ENCODE measurements at places on chromosomes 12 and 14.

DNA sequence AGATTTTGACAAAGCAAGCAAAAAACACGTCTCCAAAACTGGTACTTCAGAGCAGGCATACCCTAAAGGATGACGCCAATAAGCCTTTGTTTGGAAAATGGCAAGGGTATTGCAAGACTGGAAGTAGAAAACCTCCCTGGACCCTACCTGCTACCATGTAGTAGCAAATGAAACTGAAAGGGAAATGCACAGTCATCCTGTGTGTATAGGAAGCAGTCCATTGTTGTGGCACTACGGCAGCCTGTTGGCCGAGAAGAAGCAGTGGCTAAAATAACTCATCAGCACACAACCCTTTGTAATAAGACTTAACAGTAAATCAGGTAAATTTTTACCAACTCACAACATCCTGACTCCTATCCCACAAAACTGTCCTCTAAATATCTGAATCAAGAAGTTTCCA, 386.4 kb downstream of the RGS6 start:
- no peak for DNase-seq

DNA sequence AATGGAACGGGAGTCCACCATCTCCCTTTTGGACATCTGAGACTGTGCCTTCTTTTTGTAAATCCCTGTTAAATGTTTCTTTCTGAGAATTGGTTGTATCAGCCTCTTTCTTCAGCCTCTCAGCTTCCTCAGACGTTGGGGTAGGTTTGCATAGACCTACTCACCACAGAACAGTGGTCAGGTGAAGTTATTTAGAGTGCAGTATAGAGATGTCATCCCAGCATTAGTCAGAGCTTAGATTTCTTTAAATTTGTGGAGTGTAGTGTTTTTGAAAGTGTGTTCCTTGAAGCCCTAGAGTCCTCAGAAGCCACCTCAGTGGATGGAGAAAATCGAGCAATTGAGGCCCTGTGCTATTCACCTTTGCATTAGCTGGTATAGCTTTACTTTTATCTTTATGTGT, 8.9 kb upstream of the EEA1 start:
- no peak for DNase-seq

- no peak for DNase-seq
Measured at GRCh38 chr12:28178775-28179174, 11.5 kb upstream of the CCDC91 start.

DNA sequence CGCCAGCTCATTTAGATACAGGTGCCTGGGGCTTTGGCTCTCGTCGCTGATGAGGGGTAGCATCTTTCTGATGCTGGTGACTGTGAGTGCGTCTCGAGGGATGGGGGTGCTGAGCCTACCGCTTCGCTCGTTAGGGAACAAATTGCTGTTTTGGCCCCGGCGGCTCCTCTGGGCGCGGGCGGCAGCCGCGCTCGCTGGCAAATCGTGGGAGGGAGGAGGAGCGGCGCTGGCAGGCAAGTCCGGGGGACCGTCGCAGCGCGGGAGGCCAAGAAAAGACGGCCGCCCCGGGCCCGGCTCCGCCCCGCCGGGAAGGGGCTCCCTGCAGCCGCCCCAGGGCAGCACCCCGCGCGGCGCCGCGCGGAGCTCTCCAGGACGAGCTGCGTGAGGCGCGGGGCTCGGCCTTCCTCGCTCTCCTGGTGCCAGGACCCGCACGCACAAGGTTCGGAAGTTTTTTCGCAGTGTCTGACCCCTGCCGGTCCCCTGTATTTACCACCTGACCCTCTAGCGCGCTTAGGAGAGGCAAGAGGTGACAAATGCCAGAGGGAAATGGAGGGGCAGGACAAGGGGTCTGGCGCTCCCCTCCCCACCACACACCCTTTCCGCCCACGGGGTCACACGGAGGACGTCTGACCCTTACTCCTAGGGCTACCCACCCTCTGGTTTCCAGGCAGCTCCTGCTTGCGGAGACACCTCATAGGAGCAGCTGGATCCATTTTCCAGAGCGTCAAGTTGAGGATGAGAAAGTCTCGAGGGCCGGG, 899 bp upstream of the KCNH3 start:
- DNase-seq: no peak

DNA sequence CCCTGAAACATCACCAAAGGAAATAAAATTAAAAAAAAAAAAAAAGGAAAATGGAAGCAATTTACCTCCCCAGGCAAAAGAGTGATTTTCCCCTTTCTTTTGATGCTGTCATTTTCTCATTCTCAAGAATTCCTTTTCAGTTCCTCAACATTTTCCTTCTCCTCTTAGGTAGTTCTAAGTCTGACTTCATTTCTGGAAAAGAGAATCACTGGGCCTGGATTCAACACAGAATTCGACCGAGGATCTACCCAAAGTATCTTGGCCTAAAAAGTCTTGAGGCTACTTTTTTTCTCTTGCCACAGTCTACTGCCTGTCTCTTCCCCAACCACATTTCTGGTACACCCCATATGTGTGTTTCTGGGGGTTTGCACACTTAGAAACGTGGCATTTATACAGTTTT, 717.8 kb upstream of the TBX3 start:
- no peak for DNase-seq

GRCh38 chr12:19659501-19659900, 220.2 kb downstream of the AEBP2 start:
- DNase-seq: no peak

GRCh38 chr12:58425481-58426392, 484.4 kb downstream of the ATP23 start:
- DNase-seq: no peak

DNA sequence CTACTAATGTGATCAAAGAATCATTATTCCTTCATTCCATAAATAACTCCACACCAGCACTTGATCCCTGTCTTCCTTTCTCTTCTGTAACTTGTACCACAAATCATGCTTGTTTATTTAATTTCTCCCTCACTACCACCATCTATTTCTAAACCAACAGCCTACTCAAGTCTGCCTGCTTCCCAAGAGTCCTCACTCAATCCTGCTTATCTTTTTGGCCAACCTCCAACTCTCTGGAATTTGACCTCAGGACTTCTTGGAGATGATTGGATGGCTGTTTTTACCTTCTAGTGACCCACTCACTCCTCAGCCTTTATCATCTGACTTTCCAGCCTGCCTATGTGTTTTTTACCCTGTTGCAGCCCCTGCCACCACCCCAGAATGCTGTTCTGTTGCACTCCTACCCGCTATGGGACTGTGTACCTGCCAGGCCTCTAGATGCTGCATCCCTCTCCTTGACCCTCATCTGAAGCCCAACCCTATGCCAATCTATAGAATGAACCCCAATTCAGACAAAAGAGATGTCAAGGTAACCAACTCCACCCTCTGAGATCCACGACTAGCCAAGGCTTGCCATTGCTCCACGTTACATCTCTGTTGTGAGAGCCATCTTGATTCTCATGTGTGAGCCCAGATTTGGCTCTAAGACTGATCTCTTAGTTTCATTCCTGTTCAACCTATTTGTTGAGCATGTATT, 150.2 kb upstream of the PLEKHG7 start:
- DNase-seq: no peak

- no peak for DNase-seq
Measured at GRCh38 chr14:76312821-76313220, 63.1 kb upstream of the ESRRB start.

DNA sequence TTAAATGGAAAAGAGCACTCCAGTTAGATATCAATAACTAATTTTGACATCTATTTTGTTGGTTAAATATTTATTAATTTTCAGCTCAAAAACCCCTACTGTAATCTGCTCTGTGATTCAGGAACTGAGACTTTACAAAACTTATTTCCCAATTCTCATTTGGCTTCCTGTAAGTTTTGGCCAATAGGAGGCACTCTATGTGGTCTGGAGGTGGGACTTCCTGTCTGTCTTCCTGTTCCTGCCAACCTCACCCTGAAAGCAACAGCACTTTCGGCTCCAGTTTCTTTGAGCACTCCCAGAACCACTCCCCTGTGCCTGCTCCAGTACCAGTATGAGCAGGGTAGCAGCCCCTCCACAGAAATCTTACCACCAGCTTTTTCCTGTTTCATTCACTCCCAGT, 1027.0 kb downstream of the VRK1 start:
- DNase-seq: no peak

DNA sequence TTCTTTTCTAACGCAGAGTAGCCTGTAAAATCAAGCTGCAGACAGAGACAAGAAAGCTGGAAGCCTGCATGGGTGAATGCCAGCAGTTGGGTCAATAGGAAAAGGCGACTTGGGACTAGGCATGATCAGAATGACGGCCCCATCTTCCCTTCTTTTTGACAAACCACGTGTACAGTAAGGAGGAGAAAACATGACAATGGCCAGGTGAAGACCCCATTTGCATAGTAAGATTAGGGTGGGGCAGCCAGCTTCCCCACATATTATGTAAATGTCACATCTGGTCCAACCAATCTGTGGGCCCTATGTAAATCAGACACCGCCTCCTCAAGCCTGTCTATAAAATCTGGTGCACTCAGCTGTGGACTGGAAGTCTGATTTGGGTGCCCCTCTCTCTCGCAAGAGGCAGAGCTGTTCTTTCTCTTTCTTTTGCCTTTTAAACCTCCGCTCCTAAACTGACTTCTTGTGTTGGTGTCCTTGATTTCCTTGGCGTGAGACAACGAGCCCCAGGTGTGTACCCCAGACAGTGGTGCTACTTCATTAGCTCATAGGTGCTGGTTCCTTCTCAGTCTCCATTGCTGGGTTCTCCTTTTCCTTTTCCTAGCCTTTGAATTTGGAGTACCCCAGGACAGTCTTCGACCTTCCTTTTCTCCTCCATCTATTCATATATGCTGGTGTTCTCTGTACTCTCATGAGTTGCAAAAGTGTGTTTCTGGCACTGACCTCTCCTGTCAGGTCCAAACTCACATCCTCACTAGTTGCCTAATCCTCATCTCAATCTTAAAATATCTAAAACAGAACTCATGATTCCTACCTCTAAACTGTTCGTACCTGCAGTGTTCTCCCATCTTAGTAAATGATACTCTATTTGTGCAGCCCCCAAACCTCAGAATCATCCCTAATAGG, 9.4 kb upstream of the DHRS7 start:
- no peak for DNase-seq

DNA sequence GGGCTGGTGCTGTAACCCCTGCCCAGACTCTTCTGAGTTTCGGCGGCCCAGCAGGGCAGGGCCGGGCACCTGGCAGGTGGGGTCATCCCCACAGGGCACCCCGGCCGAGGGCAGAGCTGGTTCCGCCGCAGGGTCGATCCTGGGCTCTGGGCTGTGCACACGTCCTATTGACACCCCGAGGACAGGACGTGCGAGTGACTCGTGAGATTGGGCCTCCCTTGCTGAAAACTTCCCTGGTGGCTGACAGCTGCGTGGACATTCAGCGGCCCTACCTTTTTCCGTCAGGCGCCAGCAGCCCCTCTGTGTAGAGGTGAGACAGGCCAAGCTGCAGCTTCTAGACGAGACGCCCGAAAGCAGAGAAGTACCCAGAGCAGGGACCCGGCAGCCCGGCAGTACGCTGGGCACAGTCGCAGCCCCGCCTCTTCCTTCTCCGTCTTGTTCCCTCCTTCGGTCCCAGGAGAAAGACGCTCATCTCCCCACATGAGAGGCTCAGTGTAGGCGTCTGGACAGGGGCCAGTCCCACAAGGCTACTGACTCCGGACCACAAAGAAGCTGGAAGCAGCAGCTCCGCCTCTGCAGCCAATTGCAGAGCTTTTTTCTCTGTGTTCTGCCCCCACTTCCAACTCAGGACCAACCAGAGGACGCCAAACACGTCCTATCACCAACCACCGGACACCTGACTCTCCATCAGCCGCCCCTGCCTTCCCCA, at the start of gene LRCOL1:
TSS of gene LRCOL1 (minus strand) at position 532 of the 709 bp plus-strand sequence. CDS start 4,331 bp downstream, outside the sequence.
- DNase-seq: no peak

GRCh38 chr12:69247268-69248018, 8.1 kb downstream of the CPSF6 start:
- DNase-seq: no peak

- no peak for DNase-seq
Measured at GRCh38 chr14:33796356-33796755, 154.5 kb downstream of the EGLN3 start.

DNA sequence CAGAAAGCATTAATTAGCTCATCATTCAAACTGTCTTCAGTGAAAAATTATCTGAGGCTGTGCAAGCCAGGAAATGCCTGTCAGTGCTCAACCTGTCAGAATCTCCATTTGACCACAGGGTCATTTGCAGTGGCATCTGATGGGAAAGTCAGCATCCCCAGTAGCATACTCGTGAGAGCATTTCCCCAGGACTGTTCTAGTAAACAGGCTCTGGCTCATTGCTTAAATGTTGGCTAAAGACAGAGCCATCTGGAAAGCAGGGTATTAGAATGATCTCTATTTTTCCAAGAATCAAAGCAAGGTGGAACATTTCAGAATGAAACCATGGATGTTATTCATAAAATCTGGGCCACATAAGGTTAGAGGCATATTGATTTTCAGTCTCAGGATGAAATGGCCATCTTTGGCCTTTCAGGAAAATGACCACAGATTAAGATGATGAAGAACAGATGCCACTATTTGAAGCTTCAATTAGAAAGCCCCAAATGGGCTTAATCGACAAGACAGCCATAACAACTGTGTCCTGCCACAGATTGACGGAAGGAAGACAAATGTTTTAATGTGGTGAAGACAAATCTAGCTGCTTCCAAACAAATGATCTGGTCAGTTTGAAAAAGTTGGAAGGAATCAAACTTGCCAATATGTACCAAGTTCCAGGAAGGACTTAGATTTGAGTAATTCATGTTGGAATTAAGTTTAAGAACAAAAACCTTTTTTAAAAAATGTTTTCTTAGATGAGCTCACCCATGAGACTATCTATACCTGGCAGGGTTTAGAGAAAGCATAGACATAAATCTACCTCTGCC, 94.0 kb upstream of the FAR2 start:
- DNase-seq: no peak

DNA sequence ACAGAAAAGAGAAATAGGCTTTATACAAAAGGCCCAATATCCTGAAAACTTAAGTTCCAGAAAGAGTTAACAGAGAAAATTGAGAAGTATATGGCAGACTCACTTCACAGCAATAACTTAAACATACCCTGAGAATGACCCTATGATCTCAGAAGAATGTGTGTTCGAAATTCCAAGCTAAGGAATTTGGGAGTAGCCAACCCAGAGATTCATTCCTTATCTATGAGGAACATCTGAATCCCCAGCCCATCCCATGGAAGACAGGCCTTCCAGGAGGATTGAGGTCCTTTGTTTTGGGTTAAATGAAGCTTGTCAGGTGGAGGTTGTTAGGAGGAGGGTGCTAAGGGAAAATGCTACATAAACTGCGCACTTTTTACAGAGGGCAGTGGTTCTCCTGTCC, 7.5 kb upstream of the SAV1 start:
- no peak for DNase-seq

GRCh38 chr12:24302708-24303107, 353.2 kb upstream of the SOX5 start:
- DNase-seq: no peak

DNA sequence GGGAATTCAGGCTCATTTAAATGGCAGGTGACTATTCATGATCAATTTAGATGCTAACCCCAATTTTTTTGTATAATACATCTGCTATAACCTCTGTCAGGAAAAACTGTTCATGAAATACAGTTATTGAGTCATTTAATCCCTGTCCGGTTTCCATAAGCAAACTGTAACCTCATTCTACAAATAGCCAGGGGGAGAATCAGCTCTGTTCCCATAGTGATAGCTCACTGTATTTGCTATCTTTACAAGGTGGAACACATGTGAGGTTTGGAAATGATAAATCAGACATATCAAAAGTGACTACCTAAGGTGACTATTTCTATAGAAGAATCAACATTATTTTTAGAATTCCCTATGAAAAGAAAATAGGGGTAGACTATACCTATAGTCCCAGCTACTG, 38.6 kb upstream of the VPS33A start:
- no peak for DNase-seq

All from stimulated activated CD4-positive, alpha-beta T cell treated with anti-CD3 and anti-CD28 coated beads, Interleukin-1b, Interleukin-23, amount 100 ng/mL, for 1 hour (primary cell).